ENCODE measurements at places on chromosomes 6 and 20.

DNA sequence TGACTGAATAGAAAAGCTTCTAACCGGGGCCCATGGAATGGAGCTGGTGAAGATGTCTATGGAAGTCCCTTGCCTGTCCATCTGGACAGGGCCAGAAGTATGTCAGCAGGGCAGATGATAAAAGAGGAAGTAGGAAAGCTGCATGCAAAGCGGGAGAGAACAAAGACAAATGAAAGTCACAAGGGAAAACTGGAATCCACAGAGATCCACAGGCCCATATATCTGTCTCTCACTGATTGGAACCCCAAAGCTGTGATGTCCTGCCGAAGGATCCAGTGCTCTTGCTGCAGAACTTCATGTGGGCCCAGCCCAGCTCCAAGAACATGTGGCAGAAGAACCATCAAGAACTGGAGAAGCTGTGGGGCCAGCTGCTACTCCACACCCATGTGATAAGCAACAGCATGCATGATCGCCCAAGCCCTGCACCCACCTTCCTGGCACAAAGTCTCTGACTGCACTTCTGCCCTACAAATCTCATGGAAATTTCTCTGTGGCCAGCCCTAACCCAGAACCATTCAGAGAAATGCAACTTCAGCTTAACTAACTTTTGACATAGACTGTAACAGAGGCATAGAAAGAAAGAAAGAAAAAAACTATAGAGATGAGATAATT lies 716.0 kb downstream of the KIF16B start:
- DNase-seq, result no peak

GRCh38 chr6:106847116-106847515 lies 127.4 kb downstream of the CD24 start:
- no peak for DNase-seq

GRCh38 chr20:56573986-56574385 lies 40.9 kb downstream of the FAM209B start:
- DNase-seq, result no peak

DNA sequence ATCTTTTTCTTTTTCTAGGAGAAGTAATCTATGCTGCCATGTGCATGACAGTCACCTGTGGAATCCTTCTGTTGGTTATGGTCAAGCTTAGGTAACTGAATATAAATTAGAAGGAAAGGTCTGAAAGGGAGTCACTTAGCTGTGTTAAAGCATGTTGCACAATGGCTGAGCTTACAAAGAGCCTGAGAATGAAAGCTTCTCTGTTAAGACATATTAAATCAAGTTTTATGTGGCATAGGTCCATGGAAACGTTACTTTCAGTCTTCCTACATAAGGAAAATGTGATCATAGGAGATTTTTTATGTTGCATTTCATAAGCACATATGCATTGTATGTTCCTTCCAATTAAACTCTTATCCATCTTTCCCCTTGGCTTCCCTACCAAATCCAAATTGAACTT lies 72.1 kb downstream of the GFRAL start:
- DNase-seq, result no peak

GRCh38 chr20:10909803-10910202 lies 236.0 kb upstream of the JAG1 start:
- DNase-seq, result no peak

GRCh38 chr6:11535801-11536230 lies 1.7 kb upstream of the TMEM170B start:
- no peak for DNase-seq

GRCh38 chr20:47295129-47295813 lies 61.2 kb downstream of the ZMYND8 start:
- no peak for DNase-seq

- no peak for DNase-seq
These were observed 789.8 kb upstream of the MAP3K7 start for GRCh38 chr6:91376686-91377085.

- no peak for DNase-seq
These were observed 56.7 kb upstream of the SGK1 start for GRCh38 chr6:134374491-134375219.

GRCh38 chr20:50911716-50912115 lies 19.5 kb downstream of the ADNP start:
- no peak for DNase-seq

DNA sequence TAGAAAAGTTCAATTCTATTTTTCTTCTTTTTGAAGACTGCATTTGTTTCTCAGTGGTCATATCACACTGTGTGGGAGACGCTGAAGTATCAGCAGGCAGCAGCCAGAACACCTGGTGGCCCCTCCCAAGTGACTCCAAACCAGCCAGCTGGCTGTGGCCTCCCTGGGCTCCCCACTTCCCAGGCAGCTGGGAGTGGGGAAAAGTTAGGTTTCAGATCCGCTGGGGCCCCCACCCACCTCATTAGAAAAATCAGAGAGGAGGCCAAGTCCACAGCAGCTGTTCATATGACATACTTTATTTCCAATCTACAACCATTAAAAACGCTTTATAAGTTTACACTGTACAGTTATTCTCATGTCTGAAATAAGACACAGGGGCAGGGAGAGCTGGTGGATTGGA lies 3.6 kb upstream of the DSN1 start:
- no peak for DNase-seq

DNA sequence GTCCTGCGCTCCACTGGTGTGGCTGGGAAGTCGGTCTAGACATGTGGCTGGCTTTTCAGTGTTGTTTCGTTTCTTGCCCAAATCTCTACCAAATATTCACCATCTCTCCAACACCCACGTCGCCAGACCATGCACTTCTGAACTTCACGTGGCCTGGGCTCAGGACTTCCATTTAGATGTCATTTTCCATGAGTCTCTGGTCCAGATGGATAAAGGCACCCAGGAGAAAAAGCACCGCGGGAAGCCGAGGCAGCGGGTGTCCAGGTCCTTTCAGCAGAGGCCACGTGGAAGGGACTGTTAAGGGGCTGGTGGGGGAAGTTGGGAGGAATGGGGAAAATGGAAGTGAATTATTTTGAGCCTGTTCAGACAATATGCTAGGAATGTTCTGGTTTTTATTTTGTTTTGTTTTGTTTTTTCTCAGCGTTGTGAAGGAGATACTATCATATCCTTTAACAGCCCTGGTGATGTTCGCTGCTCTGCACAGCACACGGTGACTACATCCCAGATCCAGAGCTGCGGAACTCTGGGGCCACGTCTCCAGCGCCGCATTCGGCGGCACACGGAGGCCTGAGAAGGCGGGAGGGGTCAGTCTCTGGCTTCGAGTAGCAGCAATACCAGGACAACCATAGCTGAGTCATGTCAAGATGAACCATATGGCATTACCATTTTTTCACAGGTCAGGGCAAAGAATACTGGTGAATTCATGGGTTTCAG lies 230.3 kb downstream of the THBS2 start:
- DNase-seq, result no peak

DNA sequence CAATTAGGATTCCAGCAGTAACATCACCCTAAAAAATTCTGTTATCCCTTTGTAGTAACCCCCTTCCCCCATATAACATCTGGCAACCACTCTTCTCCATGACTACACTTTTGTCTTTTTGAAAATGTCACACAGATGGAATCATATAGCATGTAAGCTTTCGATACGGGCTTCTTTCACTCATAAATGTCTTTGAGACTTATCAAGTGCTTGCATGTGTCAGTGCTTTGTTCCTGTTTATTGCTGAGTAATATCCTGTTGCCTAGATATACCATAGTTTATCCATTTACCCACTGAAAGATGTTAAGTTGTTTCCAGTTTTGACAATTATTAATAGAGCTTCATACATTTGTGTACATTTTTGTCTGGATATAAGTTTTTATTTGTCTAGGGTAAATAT lies 10.4 kb upstream of the SNPH start:
- no peak for DNase-seq

DNA sequence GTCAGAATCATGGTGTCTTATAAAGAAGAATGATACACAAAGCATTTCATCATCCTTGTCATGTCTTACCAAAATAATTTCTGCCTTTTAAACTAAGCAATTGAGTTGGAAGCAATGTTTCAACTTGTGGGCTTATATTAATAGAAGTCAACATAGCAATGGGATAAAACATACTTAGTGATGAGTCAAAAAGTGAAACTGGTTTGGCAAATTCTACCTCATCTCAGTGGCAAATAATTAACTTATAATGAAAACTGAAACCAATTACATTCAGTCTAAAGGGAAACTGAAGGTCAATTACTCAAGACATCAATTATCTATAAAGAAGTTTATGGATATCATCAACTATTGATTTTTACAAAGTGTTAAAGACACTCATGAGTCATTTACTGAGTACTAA lies 463.8 kb downstream of the BMP2 start:
- DNase-seq, result no peak
